ENCODE measurements at places on chromosomes 12 and 14.

GRCh38 chr12:49019443-49020324, 1.1 kb upstream of the PRKAG1 start:
- DNase-seq, result peak; percentile 59

GRCh38 chr12:6284273-6284672, 26.2 kb upstream of the PLEKHG6 start:
- no peak for DNase-seq

GRCh38 chr12:126557659-126558058, 1492.4 kb downstream of the AACS start:
- DNase-seq, result no peak

GRCh38 chr14:60165547-60165876, 314 bp upstream of the DHRS7 start:
- no peak for DNase-seq

- no peak for DNase-seq
Measured at GRCh38 chr12:3192221-3192620, 115.0 kb downstream of the TSPAN9 start.

DNA sequence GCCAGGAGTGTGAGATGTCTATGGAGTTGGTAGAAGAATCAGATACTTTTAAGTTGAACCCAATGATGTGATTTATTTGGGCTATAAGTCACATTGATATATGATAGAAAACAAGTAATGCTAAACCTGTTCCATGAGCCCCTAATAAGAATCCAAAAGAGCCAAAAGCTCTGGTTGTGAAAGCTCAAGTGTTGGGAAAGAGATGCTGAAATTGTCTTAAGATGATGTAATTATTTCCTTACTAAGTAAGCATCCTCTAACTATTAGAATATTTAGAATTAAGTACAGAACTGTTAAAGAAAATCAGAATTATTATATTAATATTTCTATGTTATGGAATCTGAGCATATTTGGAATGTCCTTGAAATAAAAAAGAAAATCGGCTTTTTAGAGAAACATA, 17.6 kb upstream of the SLC2A13 start:
- no peak for DNase-seq

GRCh38 chr12:48197549-48197970, 5.5 kb downstream of the OR10AD1 start:
- DNase-seq, result peak; percentile 37

GRCh38 chr12:46998811-46999368, 80.5 kb upstream of the PCED1B start:
- DNase-seq, result no peak

DNA sequence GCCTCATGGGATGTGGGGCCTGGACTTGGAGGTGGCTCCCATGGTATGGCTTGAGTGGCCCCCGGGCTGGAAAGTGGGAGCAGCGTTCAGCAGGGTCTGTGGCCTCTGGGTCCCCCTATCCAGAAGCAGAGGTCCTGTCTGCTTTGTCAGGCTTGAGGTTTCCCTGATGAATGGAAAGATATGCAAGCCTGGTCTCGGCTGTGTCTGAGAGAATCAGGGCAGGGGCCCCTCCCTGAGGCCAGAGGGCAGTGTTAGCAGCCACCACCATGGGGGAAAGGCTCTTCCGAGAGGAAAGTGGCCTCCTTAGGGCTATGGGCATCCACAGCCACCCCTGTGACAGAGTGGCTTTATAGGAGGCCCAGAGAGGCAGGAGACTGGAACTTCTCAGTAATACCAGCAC, 128.2 kb downstream of the VRK1 start:
- DNase-seq, result no peak

DNA sequence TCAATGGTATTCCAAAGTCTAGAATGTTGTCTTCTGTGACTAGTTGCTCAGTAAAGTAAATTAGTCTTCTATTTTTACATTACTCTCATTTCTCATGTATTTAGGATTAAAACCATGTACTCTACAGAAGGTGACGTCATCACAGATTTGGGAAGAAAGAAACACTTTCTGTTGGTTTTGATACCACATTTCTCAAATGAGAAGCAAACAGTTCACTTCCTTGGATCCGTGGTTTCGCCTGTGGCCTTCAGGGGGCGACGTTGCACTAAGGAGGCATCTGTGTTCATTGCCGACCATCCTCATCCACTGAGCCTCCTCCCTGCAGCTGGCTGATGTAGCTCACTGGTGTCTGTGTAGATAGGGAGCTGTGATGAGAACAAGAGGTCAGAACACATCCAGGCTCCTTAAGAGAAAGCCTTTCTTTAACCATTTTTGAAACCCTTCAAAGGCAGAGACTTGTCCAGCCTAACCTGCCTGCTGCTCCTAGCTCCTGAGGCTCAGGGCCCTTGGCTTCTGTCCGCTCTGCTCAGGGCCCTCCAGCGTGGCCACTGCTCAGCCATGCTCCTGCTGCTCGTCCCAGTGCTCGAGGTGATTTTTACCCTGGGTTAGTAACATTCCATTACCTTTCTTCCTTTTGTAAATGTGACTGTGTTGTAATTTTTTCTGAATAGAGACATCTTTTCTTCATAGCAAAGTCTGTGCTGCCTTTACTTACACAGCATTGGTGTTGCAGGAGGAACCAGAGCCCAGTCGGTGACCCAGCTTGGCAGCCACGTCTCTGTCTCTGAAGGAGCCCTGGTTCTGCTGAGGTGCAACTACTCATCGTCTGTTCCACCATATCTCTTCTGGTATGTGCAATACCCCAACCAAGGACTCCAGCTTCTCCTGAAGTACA, 220.6 kb upstream of the OR4E1 start:
- peak; percentile 59 for DNase-seq

DNA sequence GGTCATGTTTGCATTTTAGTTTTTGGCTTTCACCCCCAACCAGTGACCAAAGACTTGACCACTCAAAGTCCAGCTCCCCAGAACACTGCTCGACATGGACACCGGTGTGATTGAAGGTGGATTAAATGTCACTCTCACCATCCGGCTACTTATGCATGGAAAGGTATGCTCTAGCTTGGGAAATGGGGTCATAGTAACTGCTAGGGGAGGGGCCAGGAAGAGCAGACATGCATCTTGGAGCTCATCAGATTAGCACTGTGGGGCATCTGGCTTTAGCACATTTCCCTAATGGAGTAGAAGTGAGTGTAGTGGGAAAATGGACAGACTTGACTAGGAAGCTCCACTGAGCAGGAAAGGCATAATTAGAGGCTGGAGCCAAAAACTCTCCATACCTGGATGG, 2.8 kb downstream of the PCBP2 start:
- no peak for DNase-seq

GRCh38 chr12:12686925-12687324, 9.1 kb downstream of the GPR19 start:
- DNase-seq, result no peak
